ENCODE measurements at places on chromosomes 4 and X.

DNA sequence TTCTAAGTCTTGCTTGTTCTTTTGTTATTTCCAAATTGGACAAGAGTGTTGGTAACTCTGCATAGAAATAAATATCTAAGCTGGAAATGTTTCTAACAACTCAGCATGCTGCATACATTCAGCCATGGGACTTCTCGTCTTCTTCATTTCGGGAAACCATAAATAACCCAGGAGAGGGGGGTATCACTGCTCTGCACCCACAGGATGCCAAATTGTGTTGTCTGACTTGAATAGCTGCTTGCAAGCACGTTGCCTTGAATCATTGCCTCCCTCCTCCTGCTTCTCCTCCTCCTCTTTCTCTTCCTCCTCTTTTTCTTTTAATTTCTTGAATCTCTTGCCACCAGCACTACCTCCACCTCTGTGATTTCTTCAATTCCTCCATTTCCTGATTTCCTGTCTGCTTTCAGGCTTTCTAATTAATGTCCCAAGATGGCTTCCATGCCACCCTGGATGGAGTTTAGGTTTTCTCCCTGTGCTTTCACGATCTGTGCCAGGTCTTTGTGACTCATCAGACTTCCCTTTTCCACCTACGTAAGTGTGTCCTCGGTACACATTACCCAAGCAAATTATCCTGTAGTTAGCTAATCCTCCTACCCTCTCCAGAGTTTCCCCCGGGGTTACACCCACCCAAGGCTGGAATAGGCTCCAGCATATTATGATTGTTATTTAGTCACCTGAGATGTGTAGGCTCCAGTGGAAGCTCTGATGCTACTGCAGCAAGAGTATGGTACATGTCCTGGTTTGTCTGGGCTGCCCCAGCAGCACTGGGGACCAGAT lies 122.6 kb upstream of the VCX3B start:
- no peak for DNase-seq

- no peak for DNase-seq
Observed at GRCh38 chrX:118497180-118497818, 1.7 kb downstream of the DOCK11 start.

DNA sequence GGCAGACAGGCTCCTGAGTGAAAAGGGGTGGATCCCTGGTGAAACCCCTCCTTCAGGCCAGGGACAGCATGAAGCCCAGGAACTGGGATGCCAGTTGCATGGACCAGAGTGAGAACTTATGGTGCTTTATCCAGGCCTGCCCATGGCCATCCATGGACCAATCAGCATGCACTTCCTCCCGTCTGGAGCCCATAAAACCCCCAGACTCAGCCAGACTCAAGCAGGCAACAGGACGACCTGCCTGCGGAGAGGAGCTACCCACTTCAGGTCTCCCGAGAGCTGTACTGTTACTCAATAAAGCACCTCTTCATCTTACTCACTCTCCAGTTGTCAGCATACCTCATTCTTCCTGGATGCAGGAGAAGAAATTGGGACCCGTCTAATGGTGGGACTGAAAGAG lies 42.9 kb downstream of the NALF2 start:
- no peak for DNase-seq

DNA sequence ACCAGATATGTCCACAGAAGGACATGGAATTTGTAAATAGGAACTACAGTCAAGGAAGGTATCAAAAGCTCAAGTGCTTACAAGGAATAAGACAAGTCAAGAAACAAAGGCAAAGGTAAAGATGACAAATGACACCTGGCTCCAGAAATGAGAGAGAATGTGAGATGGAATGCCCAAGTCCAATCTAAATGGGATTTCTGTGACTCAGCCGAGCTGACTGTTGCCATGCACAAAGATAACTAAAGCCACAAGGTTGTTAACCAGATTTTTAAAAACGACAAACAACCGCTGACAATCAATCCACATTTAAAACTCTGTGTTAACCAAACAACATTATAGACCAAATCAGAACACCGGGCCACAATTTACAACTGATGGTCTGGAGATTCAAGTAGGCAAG lies 1.1 kb downstream of the NFXL1 start:
- no peak for DNase-seq

GRCh38 chr4:823761-824460 lies 2.0 kb downstream of the CPLX1 start:
- no peak for DNase-seq

DNA sequence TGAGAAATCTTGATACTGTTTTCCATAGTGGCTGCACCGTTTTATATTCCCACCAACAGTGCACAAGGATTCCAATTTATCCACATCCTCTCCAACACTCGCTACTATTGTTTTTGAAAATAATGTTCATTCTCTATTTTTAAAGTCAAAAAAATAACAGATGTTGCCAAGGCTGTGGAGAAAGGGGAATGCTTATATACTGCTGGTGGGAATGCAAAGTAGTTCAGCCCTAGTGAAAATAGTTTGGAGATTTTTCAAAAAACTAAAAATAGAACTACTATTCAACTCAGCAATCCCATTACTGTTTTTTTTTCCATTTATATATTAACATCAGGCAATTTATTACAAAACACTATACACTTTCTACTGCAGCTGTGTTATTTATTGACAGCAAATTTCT lies 208.7 kb downstream of the CBLL2 start:
- no peak for DNase-seq

- DNase-seq = no peak
Observed at GRCh38 chr4:5863461-5864113, 29.3 kb downstream of the CRMP1 start.

DNA sequence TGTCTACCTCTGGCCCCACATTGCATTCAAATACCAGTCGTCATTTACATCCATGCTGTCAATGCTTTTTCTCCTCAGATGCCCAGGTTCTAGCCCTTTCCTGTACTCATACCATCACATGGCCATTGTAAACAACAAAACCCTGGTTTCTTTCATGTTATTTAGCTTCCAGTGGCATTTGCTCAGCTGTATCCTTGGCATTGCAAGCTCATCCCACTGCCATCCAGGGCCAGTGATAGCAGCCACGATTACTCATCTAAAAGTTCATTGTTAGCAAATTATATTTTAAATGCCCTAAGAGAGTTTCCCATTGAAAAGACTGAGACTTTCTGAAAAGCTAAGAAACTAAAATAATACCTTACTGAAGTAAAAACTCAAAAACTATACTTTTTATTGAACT lies 34.0 kb downstream of the VEGFC start:
- no peak for DNase-seq

DNA sequence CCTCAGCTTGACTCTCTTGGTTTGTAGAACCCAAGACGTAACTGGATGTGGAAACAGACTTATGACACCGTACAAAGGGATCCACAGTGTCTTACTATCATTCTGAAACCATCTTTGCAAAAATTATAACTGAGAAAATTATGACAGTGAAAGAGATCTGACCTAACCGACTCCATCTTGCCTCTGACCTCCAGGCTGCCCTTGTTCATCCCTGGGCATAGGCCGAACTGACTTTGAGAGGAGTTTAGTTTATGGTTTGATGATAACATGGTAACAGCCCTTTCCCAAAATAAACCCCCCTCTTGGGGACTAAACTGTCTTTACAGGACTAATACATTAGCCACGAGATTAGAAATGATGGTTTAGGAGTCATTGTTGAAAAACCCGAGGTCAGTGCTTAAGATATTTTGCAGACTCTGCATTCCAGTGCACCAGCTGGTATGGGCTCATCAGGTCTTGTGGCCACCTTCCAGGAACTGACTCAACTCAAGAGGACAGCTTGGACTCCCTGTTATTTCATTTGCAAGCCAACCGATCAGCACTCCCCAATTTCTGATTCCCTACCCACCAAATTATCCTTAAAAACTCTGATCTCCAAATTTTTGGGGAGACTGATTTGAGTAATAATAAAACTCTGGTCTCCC lies 49.6 kb downstream of the CASP3 start:
- no peak for DNase-seq

DNA sequence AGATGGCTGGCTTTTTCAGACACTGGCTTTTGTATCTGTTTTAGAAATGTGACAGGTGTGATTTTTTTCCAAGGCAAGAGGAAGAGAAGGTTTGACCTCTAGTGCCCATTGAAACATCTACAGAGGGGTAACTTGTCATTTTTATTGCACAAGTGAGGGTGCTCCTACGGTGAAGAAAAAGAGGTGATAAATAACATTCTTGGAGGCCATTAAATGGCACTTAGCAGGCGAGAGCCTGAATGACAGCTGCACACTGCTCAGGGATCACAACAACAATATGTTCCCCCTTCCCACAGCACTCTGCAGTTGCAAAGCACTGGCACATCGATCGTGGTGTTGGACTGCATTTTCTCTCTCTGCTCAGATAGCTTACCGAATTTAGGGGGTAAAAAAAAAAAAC lies 22.9 kb downstream of the FAM184B start:
- no peak for DNase-seq

GRCh38 chr4:17535906-17536305 lies 20.9 kb downstream of the CLRN2 start:
- no peak for DNase-seq

GRCh38 chr4:186765138-186765537 lies 41.5 kb upstream of the FAT1 start:
- no peak for DNase-seq

Measured in stimulated activated CD8-positive, alpha-beta memory T cell treated with anti-CD3 and anti-CD28 coated beads, Interleukin-4, amount 100 ng/mL, for 1 hour (primary cell).